ENCODE measurements at places on chromosomes 1 and 21. TPM values are rescaled to one million over a fixed set of nuclear protein-coding genes. Genes with fewer than 3 reads are reported as not detected.

DNA sequence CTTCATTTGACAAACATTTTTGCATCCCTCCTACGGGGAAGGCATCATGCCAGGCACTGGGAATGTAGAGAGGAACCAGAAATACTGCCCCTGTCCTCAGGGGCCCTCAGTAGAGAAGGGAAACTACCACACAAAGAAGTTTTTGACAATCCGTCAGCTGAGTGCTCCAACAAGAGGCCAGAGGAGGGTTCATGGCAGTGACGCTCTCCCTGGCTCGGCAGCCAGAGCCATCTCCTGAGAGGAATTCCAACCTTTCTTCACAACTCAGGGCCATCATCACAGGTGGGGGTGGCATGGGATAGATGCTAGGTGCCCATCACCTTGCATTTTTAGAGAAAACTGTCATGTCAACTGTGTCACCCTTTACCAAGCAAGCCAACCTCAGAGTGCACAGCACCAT is 154.1 kb downstream of the HIVEP3 start:
- DNase-seq: no peak

The OR6K3 gene
- not detected for total RNA-seq

DNA sequence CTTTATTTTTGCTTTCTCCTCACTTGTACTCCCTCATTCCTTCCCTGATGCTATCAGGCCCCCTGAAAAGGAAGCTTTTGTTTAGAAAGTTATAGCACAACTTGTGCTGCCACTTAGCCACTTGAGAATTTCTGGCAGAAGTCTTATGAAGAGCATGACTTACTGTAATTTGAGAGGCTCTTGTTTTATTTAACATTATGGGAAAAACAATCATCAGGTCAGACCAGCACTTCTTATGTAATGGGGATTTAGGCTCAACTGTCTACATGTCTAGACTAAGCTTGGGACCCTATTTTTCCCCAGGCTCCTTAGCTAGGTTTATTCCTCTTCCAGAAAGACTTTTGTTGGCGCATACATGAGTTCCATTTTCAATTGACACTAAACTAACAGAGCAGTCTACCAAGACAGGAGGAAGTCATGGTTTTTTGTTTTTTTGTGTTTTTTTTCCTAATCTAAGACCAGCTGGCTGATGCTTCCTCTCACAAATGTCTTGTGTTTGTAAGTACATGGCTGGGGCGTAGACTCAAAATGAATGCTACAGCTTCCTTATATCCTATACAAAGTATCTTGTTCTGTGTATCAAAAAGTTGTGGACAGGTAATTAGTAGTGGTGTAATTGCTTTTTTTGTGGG is 31.5 kb downstream of the TNFSF4 start:
- no peak for DNase-seq

The SLC39A1 gene
- 48.9 TPM for total RNA-seq

- no peak for DNase-seq
These were observed 107.5 kb downstream of the ZNF281 start for GRCh38 chr1:200302192-200302920.

DNA sequence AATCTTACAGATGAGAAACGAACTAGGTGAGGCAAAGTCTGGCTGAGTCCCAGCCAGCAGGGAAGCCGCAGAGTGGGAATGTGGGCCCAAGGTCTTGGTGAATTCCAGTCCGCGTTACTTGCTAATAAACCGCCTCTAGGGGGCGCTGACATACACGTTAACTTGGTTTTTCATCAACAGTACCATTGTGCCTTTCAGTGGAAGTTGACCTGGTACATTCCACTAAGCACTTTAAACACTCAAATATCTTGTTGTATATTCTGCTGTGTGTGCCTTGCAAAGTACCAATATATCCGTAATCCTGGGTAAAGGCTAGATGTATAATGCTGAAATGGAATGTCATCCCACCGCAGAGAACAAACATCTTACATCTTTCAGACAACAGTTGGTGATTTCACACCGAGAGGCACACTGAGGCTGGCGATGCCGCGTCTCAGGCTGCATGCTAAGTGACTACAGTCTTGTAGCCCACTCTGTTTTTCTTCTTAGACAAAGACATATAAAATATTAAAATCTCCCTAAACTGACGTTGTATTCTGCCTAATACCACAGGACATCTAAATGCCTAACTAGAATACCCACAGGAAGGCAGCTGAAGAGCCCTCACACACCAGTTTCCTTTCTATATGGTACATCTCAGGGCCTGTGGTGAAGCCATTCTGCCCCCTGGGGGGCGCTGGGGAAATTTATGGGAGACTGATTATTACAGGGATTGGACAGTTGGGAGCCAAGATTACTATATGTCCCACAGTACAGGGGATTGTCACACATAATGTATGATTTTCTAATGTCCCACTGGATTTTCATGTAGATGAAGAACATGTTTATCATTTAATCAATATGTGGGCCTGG is 49.2 kb upstream of the C1orf198 start:
- DNase-seq: peak; percentile 67

The HMGCL gene
- total RNA-seq: 32.8 TPM

- no peak for DNase-seq
These were observed 4.6 kb upstream of the GMEB1 start for GRCh38 chr1:28663871-28664470.

DNA sequence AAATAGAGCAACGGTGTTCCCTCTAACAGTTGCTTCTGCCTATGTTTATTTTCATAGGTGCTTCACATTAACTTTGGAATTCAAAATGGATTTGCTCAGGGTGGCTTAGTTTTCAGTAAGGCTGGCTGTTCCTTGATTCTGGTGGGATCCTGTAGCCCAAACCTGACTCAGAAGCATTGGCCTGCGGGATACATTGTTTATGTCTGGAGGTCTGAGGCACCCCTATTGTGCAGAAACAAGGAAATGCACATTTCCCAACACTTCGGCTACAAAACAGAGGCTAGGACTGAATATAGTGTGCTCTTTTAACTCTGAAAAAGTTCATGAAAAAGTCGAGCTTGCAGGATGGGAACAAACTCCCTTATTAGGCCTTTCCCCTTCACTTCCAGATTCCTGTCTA is 133.8 kb upstream of the F3 start:
- no peak for DNase-seq

The C4BPB gene
- total RNA-seq: not detected

- no peak for DNase-seq
These were observed 410.0 kb downstream of the TGFB2 start for GRCh38 chr1:218755128-218755527.

- no peak for DNase-seq
These were observed 15.9 kb downstream of the RCAN1 start for GRCh38 chr21:34598931-34599400.

- DNase-seq: no peak
These were observed 228.9 kb downstream of the TNR start for GRCh38 chr1:175514387-175514953.

DNA sequence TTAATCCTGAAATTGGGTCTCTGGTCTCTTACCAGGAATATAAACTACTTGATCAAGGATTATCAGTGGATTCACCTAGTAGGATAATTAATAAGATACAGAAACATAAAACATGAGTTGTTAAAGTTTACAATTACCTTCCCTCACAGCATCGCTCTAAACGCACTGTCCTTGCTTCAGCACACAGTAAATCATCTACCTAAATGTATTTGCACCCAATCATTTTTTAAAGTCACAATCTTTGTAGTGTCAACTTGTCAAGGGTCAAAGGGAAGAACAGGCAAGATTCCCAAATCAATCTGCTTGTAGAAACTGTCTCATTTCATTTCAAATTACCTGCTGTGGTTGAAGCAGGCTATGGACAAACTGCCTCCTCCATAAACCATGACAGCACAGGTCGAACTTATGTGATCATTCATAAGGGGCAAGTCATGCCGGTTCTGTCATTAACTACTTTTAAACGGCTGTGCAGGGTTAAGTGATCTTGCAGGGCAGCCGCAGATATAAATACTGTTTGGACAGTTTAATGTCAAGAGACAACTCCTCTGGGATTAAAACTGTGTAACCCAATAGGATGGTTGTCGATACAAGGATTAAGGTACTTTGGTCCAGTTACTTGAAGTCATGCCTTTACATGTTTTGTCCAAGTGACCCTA is 93.6 kb downstream of the ZNF281 start:
- no peak for DNase-seq

GRCh38 chr1:24713176-24713575 is 32.1 kb upstream of the CLIC4 start:
- DNase-seq: no peak

GRCh38 chr21:46207920-46208591 is 20.5 kb downstream of the LSS start:
- DNase-seq: no peak

DNA sequence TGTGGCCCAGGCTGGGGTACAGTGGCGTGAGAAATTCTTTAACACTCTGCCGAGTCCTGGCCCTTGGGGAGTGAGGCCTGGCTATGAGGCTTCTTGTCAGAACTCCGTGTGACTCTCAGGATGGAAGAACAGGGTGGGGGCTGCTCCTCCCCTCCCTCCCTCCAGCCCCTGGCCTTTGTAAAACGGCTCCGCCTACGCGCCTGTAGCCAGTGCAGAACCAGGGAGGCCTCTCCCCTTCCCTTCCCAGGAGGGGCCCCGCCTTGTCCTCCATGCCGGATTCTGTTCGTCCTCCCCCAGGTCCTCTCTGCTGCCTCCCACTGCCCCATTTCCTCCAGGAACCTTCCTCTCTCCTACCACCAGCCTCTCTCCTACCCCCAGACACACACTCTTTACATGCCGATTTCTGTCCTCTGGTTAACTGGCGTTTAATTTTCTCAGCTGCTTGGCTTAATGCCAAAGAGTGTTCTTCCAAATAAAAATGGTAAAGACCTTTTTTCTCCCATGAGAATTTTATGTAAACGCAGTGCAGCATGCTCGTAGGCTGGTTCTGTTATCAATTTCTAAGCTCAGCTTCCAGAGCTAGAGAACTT is 21.0 kb downstream of the PDE9A start:
- DNase-seq: peak; percentile 89

- DNase-seq: no peak
These were observed 17.7 kb downstream of the FAF1 start for GRCh38 chr1:50942334-50942733.

- DNase-seq: no peak
These were observed 356.3 kb upstream of the PRMT6 start for GRCh38 chr1:106700211-106700610.

The LCE3D gene
- not detected for total RNA-seq

DNA sequence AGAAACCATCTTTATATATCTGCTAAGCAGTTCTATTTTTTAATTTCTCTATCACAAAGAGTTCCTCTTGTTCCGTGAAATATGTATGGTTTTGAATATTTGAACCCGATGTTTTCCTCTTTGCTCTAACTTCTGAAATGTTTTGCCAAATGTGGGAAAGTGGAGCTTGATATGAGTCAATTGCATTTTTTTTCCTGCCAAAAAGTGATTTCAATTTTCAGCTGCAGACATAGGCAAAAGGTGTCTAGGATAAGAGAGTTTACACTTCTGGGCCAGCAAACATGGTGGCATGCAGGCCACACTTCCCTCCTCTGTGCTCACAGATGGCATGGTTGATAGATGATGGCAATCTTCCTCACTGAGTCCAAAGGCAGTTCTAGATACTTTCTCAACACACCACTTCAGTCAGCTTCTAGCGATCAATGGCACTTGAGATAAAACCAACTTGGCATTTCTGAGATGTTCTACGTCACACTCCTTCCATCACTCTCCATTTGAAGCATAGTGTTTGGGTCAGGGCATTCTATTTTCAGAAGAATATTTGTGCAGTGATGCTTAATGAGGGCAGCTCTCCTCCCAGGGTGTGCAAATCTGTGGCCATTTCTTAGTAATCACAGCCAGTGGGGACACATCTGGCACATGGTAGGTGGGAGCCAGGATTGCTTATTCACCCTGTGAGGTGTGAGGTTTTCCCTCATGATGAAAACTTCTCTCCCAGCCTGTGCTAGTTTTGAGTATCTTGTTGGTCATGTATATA is 54.4 kb upstream of the SCAF4 start:
- DNase-seq: no peak

The HOOK1 gene
- 7.3 TPM for total RNA-seq

- DNase-seq: no peak
These were observed 53.8 kb downstream of the SLC16A1 start for GRCh38 chr1:112902221-112902620.

DNA sequence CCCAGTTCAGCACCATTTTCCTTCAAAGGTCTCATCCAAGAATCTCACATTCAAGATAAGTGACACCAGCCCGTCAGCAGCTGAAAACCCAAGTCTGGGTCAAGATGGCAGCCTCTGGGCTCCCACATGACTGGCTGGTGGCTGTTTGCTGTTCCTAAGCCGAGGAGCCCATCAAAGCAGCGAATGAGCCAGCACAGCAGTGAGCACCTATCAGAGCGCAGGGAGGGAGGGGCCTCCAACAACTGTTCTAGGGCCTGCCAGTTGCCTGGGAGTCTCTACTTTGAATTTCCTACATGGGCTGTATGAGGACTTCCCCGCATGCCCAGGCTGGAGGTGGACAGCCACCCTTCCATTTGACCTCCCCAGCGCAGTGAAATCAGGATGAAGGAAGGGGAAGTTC is 102.7 kb downstream of the ADARB1 start:
- DNase-seq: no peak

- DNase-seq: no peak
These were observed 66.1 kb upstream of the VANGL1 start for GRCh38 chr1:115575661-115576060.

- no peak for DNase-seq
These were observed 154.0 kb downstream of the PSMG1 start for GRCh38 chr21:39029086-39029755.

The GJB5 gene
- total RNA-seq: not detected

- DNase-seq: no peak
These were observed 81.4 kb upstream of the WLS start for GRCh38 chr1:68313735-68314134.

Measured in Right ventricle myocardium inferior (tissue), 1 donor.